AG04449 (cell line): ENCODE measurements at places on chromosomes 7 and 10.

GRCh38 chr10:100838986-100839385, 73.8 kb upstream of the SLF2 start:
- no peak for DNase-seq

GRCh38 chr7:153445641-153446040, 606.6 kb upstream of the DPP6 start:
- DNase-seq: no peak

DNA sequence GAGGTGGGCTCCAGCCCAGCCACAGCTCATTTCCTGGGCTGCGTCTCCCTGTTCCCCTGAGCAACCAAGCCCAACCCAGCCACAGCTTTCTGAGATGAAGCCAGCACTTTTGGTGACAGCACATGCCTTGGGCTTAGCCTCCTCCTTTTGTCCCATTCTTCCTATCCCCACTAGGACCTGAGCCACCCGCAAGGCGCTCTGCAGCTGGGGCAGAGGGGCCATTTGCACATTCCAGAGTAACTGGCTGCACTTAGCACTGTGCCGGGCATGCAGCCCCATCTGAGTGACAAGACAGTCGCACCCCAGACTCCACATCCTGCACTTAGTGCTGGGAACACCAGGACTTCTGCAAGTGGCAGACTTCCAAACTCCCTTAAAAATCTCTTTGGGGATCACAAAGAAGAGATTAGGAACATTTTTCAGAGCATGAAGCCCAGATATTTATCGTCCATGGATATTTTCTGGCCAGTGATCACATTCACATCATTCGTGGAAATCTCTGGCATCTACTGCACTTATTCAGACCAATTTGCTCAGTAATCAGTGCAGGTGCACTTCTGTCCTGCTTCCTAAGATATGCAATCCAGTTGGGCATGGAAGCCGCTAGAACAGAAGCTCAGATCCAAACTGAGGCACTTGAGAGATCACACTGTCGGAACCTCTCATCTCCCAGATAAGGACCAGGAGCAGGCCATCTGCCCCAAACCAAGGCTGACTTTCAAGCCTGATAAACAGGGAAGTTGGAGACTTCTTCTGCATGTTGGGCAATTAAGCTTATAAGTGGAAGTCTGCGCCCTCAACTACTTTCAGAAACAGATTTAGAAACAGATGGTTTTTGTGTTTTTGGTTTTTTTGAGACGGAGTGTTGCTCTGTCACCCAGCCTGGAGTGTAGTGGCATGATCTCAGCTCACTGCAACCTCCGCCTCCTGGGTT, 26.4 kb downstream of the CHST15 start:
- no peak for DNase-seq

DNA sequence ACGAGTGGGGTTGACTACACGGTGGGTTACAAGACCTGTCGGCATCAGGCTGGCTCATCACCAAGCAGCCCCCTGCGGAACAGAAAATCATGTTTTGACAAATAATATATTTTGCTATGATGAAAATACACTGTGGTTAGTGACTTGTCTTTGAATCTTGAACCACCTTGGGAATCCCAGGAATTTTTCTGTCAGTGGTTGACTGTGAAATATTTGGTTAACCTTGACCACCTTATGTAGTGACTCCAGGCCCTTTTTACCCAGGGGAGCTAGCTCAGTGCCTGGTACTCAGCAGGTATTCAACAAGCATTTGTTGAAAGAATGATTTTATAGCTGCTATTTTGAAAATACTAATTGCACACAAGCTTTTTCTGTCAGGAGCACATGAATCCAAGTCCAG, 406.0 kb downstream of the PHF14 start:
- no peak for DNase-seq

GRCh38 chr7:120760050-120760449, 97.9 kb downstream of the TSPAN12 start:
- DNase-seq: no peak
